ENCODE measurements at places on chromosomes 3 and 15. TPM values are rescaled to one million over a fixed set of nuclear protein-coding genes. Genes with fewer than 3 reads are reported as not detected.

ZBBX gene
- total RNA-seq = not detected

ULK4 gene
- 7.6 TPM for total RNA-seq

- no peak for DNase-seq
Observed at GRCh38 chr3:196932600-196932999, 9.7 kb downstream of the NCBP2 start.

DNA sequence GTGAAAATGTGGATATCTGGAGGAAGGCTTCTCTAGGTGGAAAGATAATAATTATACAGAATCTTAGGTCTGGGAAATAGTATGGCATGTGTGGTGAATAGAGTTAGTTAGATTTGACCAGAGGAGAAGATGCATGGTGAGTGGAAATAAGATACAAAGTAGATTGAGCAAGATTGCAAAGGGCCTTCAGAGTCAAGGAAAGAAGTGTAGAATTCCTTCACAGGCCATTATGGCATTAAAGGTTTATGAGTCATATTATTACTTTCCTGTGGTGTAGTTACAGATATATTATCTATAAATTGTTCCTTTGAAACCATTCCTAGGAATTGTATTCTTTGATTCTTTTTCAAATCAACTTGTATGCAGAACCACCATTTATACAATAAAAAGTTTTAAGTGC is 660.3 kb downstream of the SI start:
- DNase-seq = no peak

GRCh38 chr3:55661141-55661540 is 174.0 kb upstream of the WNT5A start:
- no peak for DNase-seq

DNA sequence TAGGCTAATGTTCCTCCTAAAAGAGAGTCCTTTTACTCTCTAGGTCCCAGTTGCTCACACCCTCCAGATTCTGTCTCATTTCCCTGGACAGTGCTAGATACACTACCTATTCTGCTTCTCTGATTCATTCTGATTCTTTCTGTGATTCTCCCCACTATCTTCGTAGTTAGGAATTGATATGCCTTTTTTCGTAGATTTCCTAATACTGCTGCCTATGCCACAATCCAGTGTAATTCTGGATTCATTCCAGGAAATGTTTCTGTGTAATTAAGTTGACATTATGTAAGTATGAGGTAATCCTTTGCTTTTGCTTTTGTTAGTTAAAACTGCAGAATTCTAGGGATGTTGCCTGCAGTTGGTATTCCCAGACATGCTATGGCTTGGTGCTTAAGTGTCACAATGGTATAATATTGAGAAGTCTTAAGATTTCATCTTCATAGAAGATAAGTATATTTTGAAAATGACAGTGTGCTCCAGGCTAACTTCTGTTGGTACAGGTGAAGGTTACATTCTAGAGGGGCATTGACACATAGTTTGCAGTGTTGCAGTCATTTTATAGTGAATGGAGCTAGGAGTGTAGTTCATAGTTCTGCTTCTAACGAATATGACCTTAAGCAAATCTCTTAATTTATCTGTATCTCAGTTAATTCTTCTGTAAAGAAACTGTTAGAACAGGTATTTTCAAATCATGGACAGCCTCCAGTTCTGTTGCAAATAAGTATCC is 54.3 kb downstream of the RIOX2 start:
- DNase-seq = no peak

GRCh38 chr3:10688126-10688525 is 127.9 kb upstream of the SLC6A11 start:
- no peak for DNase-seq

- no peak for DNase-seq
Observed at GRCh38 chr15:70050970-70051369, 46.7 kb downstream of the TLE3 start.

DNA sequence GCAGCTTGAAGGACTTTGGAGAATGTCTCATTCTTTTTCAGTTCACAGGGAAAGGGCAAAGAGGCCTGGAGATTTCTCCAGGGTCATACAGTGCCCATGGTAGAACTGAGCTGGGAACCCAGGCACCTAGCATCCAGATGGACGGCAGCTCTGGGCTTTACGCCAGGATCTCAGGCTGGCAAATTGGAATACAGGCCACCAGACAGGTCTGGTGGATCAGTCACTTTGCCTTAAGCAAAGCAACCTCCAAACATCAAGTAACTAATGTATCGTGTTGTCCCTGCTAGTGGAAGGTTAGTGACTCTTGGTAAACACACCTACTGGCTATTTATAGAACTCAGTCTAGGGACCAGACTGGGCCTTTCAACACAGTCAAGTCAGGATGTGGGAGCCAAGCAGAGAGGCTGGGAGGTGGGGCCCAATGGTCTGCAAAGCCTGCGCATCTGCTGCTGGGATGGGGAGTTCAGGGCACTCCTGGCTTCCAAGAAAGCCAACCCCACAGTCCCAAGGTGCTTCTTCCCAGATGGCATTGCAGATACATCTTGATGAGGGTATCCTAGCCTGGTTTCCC is 30.2 kb downstream of the RPLP1 start:
- DNase-seq = no peak

DNA sequence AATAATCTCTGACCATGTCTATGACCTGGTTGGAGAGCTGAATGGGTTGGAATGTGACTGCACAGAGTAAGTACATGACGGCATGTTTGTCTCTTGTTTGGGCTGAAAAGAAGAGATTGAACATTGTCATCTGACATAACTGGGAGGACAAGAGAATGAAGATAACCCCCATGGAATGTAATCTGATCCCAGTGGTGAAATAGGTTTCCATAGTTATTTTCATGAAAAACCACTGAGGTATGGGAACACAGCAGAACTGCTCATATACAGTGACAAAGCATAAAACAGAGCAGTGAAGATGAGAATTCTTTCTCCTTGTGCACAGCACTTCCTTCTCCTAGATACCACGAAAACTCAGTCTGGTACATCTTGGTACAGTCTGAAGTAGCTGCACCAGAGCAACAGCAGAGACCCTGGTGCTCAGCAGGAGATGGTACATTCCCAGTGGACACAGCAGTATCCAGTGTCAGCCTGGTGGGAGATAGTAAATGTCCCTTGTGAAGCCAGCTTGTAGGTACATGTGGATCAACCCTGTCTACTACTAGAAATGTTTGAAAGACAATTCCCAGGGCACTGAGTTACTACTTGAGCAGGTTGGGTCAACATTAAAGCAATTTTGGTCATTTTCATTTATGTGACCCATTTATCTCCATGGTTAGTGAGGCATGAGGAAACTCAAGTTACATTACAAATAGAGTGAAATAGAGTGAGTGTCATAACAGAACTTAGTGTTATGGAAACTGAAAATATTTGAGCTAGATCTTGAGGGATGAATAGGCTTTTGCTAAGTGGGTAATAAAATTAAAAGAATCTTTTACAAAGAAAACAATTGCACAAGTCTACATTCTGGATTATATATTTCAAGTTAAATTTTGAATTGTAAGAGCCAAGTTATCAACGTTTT is 178.3 kb downstream of the SUCNR1 start:
- no peak for DNase-seq

- DNase-seq = peak; percentile 37
Observed at GRCh38 chr3:110314512-110315114, 757.0 kb upstream of the NECTIN3 start.

- no peak for DNase-seq
Observed at GRCh38 chr3:31016196-31016595, 121.7 kb upstream of the GADL1 start.

GRCh38 chr3:133572158-133573053 is 1.1 kb upstream of the CDV3 start:
- no peak for DNase-seq

GRCh38 chr3:4846543-4846942 is 132.7 kb upstream of the BHLHE40 start:
- DNase-seq = no peak

GRCh38 chr15:78321786-78322185 is 18.4 kb upstream of the CRABP1 start:
- DNase-seq = no peak

GRCh38 chr15:54836052-54836795 is 360.5 kb downstream of the RSL24D1 start:
- no peak for DNase-seq

Measured in NCI-H460 (cell line).